ENCODE measurements at places on chromosomes 13 and 19. TPM values are rescaled to one million over a fixed set of nuclear protein-coding genes. Genes with fewer than 3 reads are reported as not detected.

TEKTIP1 gene
- total RNA-seq, result 1.1 TPM

ZNF766 gene
- 11.0 TPM for total RNA-seq

DACT3 gene
- 17.8 TPM for total RNA-seq

NCCRP1 gene
- total RNA-seq, result not detected

USHBP1 gene
- total RNA-seq, result 9.5 TPM

PRTN3 gene
- total RNA-seq, result not detected

ZNF383 gene
- total RNA-seq, result 8.6 TPM

GNA15 gene
- 1.4 TPM for total RNA-seq

TMPRSS9 gene
- not detected for total RNA-seq

CASP14 gene
- not detected for total RNA-seq

GRCh38 chr13:46536341-46536740 lies 16.6 kb upstream of the LRCH1 start:
- DNase-seq, result no peak

GRCh38 chr13:110398564-110399507 lies 91.8 kb downstream of the COL4A2 start:
- no peak for DNase-seq

GRCh38 chr19:45752639-45753038 lies 16.4 kb downstream of the SIX5 start:
- no peak for DNase-seq

DNA sequence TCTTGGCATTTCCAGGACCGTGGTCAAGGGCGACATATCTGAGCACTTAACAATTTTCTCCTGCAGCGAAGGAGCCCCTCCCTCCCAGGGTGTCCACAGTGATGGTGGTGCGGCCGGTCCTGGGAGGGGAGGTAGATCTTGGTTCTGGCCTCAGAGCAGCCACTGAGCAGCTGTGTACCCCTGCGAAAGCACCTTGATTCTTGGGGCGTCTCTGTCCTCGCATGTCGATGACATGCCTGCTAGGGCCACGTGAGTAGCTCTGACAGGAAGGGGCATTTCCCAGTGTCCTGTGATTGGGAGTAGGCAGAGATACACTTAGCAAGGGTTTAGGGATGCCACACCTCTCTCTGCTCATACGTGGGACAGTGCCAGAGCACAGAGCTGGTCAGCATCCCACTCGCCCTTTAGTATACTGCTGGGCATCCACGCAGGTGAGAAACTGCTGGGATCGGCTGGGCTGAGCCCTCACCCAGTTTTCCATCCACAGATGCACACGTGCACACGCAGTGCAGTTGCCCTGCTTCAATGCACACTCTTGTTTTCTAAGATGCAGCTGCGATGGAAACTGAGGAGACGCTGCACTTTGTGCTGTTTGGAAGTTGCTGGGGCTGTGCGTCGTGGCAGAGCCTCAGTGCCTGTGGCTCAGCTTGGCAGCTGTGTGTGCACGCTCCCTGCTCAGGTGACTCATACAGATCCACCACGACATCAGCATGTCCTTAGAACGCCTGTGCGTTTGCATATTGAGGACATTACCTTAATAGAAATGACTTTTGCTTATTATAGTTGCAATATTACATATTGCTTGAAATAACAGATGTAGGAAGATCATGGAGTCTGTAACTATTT lies 66.8 kb downstream of the TEX29 start:
- DNase-seq, result no peak

DNA sequence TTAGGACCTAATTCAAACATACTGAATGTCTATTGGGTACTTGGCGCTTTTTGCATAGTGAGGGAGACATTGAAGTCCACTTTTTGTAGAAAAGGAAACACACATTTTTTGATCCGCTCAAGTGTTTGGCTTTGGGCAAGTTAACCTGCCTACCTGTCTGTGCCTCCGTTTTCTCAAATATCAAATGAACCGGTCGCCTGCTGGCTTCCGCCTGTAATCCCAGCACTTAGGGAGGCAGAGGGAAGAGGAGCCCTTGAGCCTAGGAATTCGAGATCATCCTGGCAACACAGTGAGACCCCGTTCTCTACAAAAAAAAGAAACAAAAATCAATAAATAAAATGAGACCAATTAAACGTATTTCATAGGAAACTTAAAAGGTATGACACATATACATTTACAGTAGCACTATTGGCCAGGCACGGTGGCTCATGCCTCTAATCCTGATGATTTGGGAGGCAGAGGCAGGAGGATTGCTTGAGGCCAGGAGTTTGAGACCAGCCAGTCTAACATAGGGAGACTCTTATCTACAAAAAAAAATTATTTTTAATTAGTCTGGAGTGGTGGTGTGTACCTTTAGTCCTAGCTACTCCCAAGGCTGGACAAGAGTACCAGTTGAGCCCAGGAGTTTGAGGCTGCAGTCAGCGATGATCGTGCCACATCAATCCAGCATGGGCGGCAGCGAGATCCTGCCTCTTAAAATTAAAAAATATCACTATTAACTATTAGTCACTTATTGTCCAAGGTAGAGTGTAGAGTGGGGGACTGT lies 1.3 kb downstream of the RAD23A start:
- DNase-seq, result no peak

DNA sequence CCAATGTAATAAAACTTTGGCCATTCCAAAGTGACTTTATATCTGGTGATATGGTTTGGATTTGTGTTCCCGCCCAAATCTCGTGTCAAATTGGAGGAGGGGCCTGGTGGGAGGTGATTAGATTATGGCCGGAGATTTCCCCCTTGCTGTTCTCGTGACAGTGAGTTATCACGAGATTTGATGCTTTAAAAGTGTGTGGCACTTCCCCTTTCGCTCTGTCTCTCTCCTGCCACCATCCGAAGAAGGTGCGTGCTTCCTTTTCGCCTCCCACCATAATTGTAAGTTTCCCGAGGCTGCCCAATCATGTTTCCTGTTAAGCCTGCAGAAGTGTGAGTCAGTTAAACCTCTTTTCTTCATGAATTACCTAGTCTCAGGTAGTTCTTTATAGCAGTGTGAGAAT lies 9.3 kb upstream of the NALCN start:
- DNase-seq, result no peak

DNA sequence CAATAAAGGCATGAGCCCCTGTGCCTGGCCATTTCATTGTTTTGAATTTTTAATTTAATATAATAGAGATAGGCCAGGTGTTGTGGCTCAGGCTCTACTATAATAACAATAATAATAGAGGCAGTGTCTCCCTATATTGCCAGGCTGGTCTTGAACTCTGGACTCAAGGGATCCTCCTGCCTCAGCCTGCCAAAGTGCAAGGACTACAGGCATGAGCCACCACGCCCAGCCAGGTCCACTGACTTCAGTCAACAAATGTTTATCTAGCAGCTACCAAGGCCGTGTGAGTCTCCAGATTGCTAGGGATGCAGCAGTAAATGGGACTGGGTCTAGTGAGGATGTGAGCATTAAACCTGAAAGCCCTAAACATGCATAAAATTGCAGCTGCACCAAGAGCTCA lies 13.8 kb upstream of the ILF3 start:
- no peak for DNase-seq

DNA sequence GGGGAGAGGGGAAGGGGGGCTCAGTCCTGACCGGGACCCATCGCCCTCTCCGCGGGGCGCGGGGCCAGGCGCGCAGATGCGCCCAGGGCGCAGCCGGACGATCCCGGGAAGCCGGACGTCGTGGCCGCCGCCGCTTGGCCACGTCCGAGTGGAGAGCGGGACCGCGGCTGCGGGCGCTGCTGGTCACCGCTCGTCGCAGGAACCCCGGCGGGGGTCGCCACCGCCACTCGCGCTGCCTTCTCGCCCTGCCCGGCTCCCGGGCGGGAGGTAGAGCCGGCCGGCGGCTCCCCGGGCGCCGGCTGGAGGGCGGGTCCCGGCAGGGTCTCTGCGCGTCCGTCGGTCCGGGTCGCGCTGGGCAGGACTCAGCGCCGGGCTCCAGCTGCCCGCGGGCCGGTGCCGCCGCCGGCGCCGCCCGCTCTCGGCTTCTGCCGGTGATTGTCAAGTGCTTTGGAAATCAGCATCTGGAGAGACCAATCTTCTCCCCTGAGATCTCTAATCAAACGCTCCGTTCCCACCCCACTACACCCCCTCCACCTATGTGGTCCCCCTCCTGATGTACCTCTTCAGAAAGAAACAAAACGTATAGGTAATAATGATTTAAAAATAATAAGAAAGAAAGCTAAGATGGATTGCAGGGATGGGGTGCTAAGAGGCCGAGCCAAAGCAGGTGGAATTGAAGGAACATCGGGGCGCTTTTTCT lies 464.4 kb downstream of the ITGBL1 start:
- no peak for DNase-seq

DNA sequence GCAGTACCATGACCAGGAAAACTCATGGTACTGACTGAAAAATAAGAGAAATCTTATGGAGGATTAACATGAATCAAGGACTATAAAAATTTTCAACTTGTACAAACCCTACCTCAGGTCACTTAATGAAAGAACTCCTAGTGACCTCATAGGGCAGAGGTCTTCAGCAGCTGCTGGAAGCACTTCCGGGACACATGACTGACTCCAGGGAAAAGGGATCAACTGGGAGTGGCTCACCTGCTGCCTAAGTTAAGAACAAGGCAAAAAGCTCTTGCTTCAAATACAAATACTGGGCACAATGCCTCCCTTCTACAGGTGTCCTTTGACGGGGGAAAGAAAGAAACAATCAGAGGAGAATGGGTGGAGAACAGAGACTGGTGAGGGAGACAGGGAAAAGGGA lies 18.6 kb downstream of the DOCK9 start:
- DNase-seq, result no peak

GRCh38 chr19:13057744-13058143 lies 44.9 kb downstream of the LYL1 start:
- no peak for DNase-seq

DNA sequence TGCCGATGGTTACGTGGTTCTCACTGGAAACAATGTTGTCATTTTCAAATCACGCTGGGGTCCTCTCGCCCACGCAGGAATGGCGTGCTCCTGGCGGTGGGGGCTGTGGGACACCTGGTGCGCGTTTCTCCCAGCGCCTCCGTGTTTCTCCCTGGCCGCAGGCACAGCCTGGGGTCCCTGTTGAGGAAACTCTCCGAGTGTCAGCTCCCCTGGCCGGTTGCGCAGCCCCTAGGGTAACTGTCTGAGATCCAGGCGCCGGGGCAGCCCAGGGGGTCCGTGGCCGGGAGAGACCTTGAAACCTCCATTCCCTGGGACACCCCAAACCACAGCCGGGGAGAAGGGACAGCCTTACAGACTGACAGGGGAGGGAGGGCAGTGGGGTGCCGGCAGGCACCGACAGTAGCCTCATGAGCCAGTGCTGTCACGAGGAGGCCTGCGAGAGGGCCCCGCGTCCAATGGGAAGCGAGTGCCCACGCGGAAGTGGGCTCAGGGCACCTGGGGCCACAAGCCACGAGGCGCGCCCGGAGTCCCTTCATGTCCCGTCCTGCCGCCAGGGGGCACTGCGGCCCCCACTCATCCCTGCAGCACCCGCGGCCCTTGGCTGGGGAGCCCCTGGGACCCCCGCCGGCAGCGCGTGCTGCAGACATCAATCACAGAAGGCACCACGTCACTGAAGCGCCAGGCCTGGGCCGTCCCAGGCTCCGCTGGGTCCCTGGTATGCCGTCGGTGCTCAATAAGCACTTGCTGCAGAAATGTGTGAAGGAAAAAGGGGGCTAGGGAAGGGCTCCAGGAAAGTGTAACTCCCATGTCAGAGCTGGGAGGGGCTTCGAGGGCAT lies 9.5 kb downstream of the ADAMTSL5 start:
- DNase-seq, result no peak

DNA sequence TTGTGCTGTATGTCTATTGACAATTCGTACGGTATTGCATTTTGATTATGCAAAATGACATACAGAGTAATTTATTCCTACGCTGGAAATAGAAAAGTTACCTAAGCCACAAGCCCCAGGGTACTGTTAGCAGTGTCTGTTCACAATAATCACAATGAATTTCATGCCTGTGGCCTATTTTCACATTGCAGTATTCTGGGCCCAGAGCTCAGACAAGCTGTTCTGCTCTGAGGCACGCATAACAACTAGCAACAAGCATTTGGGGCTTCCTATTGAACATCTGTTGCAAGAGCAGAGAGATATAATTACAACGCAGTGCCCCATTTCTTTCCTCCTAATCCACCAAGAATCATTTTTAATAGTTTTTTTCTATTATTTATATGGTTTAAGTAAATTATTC lies 158.9 kb upstream of the SGCG start:
- no peak for DNase-seq

DNA sequence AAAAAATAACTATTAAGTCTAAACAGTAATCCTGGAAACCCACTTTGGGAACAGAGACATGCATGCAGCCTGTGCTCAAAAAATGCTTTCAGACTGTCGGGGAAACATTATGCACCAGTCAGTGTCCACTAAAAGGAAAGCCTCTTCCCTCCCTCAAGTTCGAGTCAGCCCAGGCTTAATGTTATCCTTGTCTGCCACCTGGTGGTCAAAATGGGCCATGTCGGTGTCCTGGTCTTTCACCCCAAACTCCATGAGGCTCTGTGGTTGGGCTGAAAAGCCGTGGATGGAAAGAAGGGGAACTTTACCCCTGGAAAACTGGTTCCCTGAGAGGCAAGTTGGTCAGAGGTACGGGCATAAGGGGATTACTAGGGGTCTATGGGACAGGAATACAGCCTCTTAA lies 88.4 kb upstream of the ZNF492 start:
- no peak for DNase-seq

DNA sequence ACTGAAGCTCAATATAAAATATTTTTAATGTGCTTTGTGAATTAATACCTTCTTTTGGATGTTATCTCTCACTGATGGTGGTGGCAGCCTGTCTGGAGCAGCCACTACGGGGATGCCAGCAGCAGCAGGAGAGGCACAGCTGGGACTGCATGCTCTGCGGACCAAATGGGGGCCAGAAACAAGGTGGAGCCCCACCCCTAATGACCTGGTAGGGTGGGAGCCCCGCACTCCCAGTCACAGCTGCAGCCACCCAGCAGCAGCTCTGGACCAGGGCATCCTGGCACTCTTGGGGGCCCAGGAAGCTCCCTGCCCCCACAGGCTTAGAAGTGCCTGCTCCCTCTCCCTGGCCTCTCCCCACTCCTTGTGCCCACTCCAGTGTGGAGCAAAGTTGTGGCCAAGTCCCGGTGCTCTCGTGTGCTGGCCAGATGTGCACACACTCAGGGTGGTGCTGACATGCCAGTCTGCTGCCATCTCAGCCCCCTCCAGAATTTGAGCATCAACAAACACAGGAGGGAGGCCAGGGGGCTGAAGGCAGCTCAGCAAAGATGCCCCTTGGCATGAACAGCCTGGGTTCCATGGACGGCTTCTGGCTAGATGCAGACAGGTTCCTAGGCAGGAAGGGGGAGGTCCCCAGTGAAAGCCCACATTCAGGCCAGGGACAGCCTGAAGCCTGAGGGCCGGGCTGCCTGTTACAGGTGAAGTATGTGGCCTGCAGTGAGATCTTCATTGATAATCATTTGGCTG lies 696.7 kb upstream of the SLITRK5 start:
- DNase-seq, result no peak

- no peak for DNase-seq
Measured at GRCh38 chr13:114090476-114090875, 41.9 kb downstream of the RASA3 start.

- DNase-seq, result no peak
Measured at GRCh38 chr19:44992336-44993163, 8.7 kb upstream of the RELB start.

GRCh38 chr19:5974721-5975387 lies 3.1 kb downstream of the RANBP3 start:
- DNase-seq, result no peak

Data from heart left ventricle (tissue), 16 donors.